ENCODE measurements at places on chromosomes 7 and 10. TPM values are rescaled to one million over a fixed set of nuclear protein-coding genes. Genes with fewer than 3 reads are reported as not detected.

- no peaks in the 10 kb centered on the region for H3K36me3 ChIP-seq
- peak overlapping the region; percentile 86 for H3K4me3 ChIP-seq
- peak overlapping the region; percentile 92 for H3K27ac ChIP-seq
- H3K4me1 ChIP-seq = peaks cover 16% of the 10 kb centered on the region
- H3K27me3 ChIP-seq = peaks cover 2% of the 10 kb centered on the region
- DNase-seq = no peak
Observed at GRCh38 chr7:92589056-92589455, 1.1 kb downstream of the FAM133B start.

GRCh38 chr10:9786101-9786500, 1231.6 kb upstream of the CELF2 start:
- no peaks in the 10 kb centered on the region for H3K27me3 ChIP-seq
- no peak overlapping the region for H3K4me3 ChIP-seq
- H3K36me3 ChIP-seq = no peaks in the 10 kb centered on the region
- no peak for DNase-seq
- no peak overlapping the region for H3K27ac ChIP-seq

- H3K27me3 ChIP-seq = no peaks in the 10 kb centered on the region
- DNase-seq = no peak
- no peaks in the 10 kb centered on the region for H3K4me1 ChIP-seq
- H3K27ac ChIP-seq = no peak overlapping the region
- H3K4me3 ChIP-seq = no peak overlapping the region
- no peaks in the 10 kb centered on the region for H3K36me3 ChIP-seq
Observed at GRCh38 chr10:63760034-63760707, 239.0 kb downstream of the REEP3 start.

DNA sequence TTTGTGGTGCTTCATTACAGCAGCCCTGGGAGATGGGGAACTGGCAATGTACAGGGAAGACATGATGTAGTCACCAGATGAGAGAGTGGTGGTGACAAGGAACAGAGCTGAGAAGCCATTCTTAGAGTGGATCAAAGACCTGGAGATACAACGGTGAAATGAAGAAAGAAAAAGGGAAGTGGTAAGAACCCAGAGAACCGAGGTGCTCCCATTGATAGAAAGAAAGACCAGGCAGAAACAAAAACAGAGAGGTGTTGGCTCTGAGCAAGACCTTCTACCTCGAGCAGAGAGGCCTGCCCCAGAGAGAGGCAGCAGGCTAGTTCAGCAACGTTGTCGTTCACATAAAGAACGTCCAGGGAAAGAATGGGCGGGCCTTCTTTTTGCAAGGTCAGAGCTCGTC, 186.7 kb downstream of the ADAM12 start:
- no peak for DNase-seq
- peaks cover 13% of the 10 kb centered on the region for H3K36me3 ChIP-seq
- H3K4me3 ChIP-seq = no peak overlapping the region
- no peaks in the 10 kb centered on the region for H3K4me1 ChIP-seq

Gene BLNK
- not detected for total RNA-seq

DNA sequence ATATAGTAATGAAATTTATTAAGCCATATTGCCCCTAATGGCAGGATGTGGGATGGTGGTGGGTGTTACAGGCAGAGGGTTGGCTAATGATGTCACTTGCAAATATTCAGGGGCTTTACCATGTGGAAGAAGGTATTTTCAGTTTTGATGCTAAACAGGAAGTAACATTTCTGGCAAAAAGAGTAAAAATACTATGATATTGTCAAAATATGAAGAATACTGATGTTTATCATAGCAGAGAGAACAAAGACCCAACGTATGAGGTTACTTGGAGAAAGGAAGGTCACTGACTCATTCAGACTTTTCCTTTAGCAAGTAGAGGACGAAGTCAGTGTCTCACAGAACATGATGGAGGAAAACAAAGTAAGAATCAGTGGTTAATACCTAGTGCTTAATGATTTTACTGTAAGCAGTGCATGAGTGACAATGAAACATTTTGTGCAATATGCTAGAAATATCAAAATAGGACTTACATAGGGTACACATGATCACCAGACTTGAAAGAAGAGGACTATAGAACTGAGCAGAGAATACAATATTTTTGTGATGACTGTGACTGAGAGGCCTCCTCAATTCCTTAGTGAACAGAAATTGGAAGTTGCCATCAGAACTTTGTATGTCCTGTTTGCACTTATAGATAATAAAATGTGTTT, 89.7 kb upstream of the STEAP4 start:
- peaks cover 3% of the 10 kb centered on the region for H3K36me3 ChIP-seq
- no peak overlapping the region for H3K4me3 ChIP-seq
- H3K27me3 ChIP-seq = peaks cover 2% of the 10 kb centered on the region
- no peak overlapping the region for H3K27ac ChIP-seq

GRCh38 chr10:26647602-26648244, 49.8 kb upstream of the PDSS1 start:
- H3K4me1 ChIP-seq = peaks cover 3% of the 10 kb centered on the region
- H3K4me3 ChIP-seq = no peak overlapping the region
- no peak overlapping the region for H3K27ac ChIP-seq
- peaks cover 2% of the 10 kb centered on the region for H3K27me3 ChIP-seq
- DNase-seq = no peak

DNA sequence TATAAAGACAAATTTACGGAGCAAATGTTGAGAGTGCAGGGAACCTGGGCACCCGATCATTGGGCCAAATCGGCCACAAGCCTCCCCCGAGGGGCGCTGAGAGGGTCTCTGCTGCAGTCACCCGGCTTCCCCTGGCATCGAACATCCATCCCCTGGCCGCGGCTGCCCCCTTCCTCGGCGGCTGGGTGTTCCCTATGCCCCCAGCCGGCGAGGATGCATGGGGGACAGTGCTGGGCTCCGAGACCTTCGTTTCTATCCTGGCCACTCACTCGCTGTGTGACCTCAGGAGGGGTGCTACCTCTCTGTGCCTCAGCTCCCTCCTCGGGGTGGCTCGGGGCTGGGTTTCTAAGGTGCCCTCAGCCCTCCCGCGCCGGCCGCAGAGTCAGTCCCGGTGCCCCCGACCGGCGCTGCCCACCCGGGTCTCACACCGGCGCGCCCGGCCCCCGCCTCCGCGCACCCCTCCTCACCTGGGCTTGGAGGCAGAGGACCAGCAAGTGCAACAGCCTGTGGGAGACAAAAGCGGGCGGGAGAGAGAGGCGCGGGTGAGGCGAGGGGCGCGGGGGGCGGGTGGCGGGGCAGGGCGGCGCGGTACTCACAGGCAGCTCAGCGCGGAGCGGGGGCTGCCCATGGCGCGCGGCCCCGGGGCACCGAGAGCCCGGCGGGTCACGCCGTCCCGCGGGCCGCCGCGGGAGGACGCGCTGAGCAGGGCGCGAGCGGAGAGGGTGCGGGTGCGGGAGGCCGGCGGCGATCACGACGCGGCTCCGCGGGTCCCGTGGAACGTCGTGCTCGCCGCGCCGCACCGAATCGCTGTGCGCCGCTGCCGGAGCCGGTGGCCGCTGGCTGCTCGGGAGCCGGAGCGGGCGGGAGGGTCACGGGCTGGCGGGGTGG, at the start of gene FGF8:
TSS of gene FGF8 (minus strand) at position 842 of the 888 bp plus-strand sequence. CDS start at position 628, 214 bp downstream.
- H3K4me1 ChIP-seq = peaks cover 23% of the 10 kb centered on the region
- H3K4me3 ChIP-seq = peak within 1 kb of the TSS; percentile 71
- H3K36me3 ChIP-seq = no peaks in the 10 kb centered on the region
- DNase-seq = no peak

DNA sequence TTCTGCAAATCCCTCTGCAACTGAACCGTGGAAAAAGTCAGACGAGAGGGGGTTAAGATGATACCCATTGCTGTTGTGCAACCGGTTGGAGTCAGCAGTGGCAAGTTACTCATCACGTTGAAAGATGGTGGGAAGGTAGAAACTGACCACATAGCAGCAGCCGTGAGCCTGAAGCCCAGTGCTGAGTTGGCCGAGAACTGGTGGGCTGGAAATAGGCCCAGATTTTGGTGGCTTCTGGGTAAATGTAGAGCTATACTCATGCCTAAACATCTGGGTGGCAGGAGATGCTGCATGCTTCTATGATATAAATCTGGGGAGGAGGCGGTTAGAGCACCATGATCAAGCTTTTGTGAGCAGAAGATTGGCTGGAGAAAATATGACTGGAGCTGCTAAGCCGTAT, 78.6 kb downstream of the ARL5B start:
- no peak overlapping the region for H3K4me3 ChIP-seq
- no peak overlapping the region for H3K27ac ChIP-seq
- no peak for DNase-seq
- H3K4me1 ChIP-seq = no peaks in the 10 kb centered on the region

Gene ADRA2A
- 0.32 TPM for total RNA-seq

Gene NODAL
- not detected for total RNA-seq

Gene ERVW-1
- total RNA-seq = not detected

GRCh38 chr7:18425838-18426445, 69.6 kb upstream of the HDAC9 start:
- H3K36me3 ChIP-seq = no peaks in the 10 kb centered on the region
- no peak for DNase-seq
- no peak overlapping the region for H3K27ac ChIP-seq
- H3K4me1 ChIP-seq = peaks cover 13% of the 10 kb centered on the region
- no peak overlapping the region for H3K4me3 ChIP-seq

All from glutamatergic neuron (in vitro differentiated cells).